HEK293T (cell line): ENCODE measurements at places on chromosomes 3 and 15.

DNA sequence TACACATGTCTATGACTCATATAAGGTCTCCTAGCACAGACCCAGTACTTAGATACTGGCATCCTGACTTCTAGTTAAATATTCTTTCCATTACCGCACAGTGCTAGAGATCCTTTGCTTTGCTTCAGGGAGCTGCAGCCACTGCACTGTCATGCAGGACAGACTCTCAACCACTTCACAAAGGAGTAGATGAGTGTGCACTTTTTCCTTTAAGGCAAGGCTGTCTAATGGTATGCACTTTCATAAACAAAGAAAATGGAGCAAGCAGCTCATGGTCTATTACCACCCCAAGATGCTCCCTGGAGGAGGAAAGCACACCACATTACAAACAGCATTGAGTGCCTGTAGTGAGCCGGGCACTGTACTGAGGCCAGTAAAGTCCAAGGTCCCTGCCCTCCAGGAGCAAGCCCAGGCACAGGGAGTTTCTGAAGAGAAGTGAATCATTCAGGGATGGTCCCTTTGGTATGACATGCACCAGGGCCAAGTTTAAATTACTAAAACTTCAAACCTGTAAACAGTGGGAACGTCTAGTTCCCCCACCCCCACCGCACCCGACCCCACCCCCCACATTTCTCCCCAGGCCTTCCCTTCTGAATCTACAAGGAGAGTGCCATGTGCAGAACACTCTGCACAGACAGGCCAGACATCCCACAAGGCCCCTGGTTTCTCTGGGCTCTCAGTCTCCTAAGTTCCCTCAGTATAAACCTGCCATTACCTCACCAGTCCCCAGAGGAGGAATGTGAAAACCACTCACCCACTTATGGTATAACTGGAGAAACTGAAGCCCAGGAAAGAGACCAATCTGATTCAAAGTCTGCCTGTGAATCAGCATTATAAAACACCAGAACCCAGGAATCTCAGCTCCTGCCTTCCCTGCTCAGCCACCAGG, 107.8 kb upstream of the BCL6 start:
- DNase-seq, result no peak

DNA sequence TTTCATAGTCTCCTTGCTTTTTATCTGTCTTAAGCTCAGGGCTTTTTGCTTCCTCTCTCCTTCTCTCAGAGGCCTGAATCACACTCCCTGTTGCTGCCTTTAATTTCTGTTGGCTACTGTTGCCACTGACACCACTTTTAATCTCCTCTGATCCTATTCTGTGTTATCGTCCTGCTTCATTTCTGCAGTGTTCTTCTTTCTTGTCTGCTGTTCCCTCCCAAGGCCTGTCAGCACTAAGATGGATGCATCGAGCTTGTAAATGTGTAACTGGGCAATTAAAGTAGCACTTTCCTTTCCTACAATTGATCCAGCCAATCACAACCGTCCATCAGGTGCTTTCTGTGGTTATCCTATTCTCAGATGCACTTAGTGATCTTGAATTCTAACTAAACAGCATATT, 71.3 kb upstream of the VEPH1 start:
- no peak for DNase-seq

DNA sequence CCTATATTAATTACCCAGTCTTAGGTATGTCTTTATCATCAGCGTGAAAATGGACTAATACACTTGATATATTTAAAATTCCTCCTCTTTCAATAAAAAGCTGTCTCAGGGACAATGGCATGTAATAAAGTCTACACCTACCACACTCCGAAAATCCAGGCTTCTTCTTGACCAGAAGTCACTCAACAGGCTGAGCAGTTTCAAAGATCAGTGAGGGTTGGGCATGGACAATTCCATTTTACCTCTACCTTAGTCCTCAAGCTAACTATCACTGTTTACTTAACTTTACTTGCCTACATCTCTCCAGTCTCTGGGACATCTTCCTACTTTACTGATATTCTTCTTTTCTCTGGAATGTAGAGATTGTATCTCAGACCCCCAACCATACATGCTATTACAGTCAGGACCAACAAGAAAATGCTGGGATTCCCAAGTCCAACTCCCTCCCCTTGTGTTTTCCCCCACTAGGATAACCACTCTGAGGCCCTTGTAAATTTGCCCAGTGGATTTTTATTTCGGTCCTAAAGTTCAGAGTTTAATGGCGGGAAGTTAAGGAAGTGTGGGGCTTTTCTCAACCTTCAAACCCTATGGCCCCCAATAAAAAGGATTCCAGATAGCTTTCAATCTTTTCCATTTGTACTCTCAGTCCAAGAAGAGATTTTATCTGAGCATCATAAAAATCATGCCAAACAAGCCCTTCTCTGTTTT, 137.1 kb upstream of the TSC22D2 start:
- DNase-seq, result no peak

DNA sequence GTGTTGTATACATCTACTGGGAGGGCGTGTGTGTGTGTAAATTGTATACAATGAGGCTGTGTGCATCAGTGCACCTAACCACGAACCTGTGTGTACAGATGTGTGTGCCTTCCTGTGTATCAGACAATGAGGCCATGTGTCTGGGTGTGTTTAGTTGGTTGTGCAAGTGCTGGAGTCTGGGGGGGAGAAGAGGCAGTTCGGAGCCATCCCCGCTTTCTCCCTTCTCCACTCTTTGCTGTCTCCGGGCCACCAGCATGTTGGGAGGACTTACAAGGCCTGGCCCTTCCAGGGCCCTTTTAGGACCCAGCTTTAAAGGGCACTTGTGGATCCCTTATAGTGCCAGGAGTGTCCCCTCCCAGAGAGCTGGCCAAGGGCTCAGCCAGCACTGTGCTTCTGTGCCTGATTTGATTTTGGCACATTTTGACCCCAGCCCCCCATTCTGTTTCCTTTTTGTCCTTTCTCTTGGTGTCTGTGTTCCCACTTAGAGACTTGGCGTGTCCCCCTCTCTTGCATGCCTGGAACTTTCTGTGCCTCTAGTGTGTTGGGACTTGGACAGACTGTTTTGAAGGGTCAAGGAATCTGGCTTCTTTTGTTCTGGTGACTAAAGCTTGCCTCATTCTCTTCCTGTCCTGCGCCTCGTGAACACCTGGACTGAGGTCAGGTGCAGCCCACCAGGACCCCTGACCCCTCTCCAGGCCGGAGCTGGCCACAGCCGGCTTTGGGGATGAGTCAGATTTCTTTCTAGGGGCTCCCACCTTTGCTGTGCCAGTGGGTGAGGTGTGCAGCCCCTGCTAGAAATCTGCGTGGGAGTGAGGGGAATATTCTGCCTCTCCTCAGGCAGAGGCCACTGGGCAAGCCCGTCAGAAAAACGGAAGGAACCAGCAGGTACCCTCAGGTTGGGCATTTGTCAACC, 1.5 kb downstream of the CTDSPL start:
- DNase-seq, result no peak

DNA sequence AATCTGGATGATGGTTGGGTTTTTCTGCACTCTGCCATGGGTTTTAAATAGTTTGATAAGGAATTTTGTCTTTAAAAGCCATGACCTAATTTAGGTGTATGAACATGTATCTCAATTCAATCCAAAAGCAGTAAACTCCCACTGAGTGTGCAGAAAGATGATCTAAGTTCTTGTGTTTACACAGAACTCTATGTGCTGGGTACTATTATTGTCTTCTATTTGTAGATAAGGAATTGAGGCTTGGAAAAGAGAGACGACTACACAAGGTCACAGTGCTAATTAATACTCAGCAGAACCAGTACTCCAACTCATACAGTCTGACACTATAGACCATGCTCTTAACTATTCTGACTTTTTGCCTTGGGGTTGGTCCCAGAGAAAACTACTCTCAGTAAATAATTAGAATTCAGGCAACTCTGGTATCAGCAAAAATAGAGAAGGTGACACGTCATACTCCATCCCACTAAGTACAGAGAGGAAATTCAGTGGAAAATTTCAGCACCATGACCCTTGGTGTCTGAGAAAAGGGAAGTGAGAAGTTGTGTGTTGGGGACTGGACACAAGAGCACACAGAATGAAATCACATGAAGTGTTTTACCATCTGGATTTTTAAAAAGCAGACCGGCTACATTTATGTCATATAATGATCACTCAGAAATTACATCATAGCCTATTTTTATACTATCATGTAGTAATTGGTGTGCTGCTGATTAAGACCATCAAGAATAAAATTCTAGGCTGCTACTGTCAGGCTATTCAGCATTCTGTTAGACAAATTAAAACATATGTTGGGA, 18.3 kb upstream of the MYH15 start:
- no peak for DNase-seq
